ENCODE measurements at places on chromosomes 5 and 9.
A peak's percentile ranks its signal among the peaks of the same experiment; 100 is the strongest.

DNA sequence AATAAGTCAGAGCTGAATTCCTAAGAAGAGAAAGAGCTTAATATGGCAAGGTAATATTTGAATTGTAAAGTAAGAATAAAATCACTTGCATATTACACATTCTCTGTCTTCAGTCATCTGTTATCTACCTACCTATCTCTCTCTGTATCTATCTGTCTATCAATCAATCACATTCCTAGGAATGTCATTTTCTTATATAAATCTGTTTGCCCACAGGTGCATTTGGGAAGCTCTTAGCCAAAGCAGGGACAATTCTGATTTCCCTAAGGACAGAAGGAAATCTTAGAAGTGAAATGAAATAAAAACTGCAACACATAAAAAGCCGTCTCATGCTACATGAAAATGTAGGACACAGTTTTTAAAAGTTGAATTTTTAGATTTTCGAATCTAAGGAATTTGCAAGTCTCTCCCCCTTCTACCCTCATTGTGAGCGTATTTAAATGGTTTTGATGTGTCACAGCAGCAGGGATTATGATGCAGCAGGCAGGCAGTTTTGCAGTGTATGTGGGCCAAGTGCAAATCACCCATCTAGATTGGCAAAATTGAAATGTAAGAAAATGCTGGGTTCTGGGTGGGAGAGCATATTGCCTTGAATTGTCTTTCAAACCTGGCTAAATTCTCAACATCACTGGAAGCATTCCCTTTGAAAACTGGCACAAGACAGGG is 155.7 kb downstream of the ACER2 start:
- no peak for DNase-seq

GRCh38 chr5:87551911-87552310 is 139.2 kb upstream of the CCNH start:
- DNase-seq, result no peak

- peak; percentile 33 for DNase-seq
These were observed 4.6 kb upstream of the TRAF2 start for GRCh38 chr9:136881691-136882108.

DNA sequence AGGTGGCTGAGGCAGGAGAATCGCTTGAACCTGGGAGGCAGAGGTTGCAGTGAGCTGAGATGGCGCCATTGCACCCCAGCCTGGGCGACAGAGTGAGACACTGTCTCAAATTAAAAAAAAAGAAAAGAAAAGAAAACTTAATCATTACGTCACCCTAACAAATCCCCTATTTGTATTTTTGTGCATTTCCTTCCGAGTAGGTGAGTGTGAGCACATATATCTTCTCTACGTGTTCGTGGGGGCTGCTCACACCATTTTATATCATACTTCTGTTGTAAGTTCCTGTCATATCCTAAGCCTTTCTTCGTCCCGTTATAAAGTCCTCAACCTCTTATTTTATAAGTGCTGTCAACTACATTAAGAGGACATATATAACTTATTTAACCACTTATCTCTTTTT is 41.9 kb upstream of the GRHPR start:
- DNase-seq, result no peak

DNA sequence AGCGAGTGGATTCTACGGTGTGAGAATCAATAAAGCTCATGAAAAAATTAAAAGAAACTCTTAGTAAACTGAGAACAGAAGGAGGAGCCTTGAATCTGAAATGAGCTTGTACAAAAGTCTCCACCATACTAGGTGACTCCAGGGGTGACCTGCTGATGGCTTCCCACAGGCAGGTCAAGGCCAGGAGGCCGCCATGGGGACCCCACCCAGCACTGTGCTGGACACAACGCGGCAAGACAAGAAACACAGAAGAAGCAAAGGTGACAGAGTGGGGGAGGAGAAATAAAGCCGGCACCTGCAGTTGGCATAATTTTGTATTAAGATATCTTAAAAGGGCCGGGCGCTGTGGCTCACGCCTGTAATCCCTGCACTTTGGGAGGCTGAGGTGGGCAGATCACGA is 12.1 kb upstream of the SLC6A19 start:
- no peak for DNase-seq

DNA sequence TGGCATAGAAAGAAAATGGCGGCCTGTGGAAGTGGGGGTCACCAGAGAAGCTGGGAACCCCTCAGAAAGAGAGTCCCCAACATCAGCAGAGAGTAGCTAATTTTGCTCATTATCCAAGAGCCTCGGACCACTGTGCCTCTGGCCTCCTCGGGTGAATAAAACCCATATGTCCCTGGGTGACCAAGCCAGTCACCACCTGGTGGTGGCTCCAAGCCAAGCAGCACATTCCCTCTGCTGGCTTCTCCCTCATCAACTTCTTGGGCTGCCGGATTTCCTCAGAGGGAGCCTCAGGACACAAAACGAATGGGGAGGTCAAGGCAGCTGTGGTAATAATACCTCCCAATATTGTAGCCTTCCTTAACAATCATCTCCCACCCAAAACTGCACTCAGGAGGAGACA is 242.5 kb downstream of the NFIB start:
- DNase-seq, result no peak

- DNase-seq, result no peak
These were observed 3.7 kb downstream of the IPPK start for GRCh38 chr9:92666236-92666635.

DNA sequence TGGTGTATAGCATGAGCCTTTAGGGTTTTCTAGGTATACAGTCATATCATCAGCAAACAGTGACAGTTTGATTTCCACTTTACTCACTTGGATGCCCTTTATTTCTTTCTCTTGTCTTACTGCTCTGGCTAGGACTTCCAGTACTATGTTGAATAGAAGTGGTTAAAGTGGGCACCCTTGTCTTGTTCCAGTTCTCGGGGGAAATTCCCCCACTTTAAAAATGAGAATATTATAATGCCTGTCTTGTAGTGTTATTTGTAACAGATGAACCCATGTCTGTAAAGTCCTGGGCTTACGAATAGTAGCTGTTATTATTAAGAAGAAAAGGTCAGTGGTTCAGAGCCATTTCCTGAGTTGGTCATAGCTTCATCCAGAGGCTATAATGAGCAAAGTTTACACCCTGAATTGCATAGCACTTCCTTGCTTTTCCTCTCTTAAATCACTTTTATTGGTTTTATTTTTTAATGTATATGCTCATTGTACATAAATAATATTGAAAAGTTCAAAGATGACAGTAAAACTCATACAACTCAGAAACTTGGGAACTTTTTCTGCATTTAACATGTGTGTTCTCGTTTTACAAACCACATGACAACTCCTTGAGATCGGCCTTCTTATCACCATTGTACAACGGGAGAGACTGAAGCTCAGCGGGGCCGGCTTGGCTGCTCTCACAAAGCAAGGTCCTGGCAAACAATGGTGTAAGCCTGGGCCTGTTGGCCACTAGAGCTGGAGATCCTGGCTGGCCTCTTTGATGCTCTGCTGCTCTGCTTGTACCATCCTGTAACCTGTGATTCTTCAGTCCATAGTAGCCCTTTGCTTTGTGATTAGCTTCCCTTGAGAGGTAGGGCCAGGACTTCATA is 85.2 kb downstream of the CYFIP2 start:
- DNase-seq, result no peak

DNA sequence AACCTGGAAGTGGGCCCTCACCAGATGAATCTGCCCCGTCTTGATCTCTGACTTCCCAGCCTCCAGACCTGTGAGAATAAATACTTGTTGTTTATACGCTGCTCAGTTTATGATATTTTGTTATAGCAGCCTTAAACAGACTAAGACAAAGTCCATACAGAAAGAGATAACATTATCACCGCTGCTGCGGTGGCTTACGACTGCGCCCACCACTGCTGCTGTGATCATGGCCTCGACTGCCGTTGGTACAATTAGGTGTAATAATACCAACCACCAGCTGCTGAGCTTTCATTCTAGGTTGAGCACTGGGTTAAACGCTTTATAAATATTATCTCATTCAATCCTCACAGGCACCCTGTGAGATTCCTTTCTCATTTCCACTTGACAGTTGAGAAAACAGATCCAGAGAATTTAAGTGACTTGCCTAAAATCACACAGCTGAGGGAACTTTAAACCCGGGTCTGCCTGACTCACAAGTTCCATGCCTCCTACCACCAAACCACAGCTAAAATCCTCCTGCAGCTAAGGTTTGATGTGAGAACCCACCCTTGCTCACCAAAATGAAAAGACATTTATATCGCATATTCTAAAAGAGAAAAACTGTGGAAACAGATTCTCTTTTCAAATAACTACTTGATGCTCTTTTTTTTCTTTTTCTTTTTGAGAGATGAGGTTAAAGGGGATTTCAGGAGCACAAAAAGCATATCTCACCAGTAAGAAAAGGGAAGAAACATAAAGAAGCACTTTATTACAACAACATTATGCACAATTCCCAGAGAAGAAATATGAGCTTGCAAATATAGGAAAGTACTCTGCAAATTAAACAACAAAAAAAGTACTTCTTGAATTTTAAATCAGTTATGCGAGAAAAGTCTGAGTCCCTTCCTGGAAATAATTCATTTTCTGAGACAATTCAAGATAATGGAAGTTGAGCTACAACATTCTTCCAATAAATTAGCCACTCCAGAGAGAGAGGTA is 23.9 kb downstream of the GOLM1 start:
- no peak for DNase-seq

- no peak for DNase-seq
These were observed 91.1 kb downstream of the MYO10 start for GRCh38 chr5:16844952-16845351.

GRCh38 chr9:132182314-132183091 is 20.6 kb downstream of the NTNG2 start:
- DNase-seq, result no peak

DNA sequence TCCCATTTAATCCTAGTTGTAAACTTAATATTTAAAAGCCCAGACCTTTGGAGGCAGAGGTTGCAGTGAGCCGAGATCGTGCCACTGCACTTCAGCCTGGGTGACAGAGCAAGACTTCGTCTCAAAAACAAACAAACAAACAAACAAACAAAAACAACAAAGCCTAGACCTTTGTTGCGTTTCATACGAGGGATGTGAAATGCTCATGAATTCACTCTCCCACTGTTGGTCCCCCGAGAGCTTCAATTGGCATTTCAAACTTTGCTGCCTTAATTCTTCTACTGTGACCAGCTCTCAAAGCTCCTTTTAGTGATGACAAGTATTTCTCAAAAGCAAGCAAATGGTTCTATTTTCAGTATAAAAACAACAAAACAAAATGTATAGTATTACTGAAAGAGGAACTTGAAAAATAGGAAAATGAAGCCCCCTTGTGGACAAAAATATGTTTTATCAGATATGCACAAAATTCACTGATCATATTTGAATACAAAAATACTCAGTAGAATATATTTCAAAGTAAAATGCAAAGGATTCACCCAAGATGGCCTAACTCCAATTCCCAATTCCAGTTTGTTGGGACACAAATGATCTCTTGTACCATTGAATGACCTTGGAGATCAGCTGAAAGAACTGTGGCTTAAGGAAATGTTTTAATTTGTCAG is 140.4 kb downstream of the ESM1 start:
- no peak for DNase-seq

DNA sequence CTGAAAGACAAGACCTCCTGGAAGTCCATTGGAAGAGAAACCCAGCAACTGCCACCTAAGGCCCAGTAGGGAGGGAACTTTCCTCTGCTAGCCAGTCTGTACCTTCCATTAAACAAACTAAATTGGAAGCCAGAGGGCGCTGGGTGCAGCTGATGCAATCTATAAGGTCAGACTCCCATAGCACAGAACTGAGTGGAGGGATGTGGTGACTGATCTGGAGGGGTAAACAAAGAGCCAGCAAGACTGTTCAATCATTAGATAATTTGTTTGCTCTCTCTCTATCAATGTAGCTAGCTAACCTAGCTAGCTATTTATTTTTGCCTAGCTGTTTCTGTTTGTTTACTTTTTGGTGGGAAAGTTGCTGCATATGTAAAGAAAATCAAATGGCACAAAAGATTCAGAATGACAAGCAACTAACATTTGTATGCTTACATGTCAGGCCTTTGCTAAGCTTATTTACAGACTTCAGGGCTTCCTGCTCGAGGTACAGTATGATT is 291.8 kb upstream of the DAB2 start:
- DNase-seq, result peak; percentile 15

DNA sequence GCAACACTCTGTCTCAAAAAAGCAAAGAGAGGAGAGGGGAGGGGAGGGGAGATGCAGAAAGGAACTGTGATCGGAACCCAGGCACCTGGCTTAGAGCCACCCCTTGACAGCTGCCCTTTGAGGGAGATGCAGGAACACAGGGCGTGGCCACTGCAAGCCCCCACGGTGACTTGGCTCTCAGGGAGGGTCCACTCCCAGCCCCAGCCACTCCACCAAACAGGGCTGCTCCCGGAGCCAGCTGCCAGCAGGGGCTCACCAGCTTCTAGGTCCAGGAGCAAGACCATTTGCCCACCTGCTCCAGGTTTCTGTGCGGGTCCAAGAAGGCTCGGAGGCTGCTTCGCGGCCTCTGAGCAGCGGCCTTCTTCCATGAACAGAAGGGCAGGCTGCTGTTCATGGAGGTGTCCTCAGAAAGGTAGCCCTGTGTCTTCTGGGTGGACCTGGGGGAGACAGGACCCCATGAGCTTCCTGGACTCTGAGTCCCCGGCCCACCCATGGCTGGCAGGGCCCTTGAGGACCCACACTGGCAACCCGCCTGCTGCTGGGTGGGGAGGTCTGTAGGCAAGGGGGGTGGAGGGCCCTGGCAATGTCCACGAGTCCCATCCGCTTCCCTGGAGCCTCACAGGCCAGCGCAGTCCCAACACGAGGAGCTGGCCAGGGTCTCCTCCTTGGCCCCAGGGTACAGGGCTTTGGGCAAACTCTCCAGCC is 7.9 kb downstream of the C9orf50 start:
- DNase-seq, result no peak

GRCh38 chr9:135698767-135699166 is 514 bp downstream of the SOHLH1 start:
- DNase-seq, result no peak

DNA sequence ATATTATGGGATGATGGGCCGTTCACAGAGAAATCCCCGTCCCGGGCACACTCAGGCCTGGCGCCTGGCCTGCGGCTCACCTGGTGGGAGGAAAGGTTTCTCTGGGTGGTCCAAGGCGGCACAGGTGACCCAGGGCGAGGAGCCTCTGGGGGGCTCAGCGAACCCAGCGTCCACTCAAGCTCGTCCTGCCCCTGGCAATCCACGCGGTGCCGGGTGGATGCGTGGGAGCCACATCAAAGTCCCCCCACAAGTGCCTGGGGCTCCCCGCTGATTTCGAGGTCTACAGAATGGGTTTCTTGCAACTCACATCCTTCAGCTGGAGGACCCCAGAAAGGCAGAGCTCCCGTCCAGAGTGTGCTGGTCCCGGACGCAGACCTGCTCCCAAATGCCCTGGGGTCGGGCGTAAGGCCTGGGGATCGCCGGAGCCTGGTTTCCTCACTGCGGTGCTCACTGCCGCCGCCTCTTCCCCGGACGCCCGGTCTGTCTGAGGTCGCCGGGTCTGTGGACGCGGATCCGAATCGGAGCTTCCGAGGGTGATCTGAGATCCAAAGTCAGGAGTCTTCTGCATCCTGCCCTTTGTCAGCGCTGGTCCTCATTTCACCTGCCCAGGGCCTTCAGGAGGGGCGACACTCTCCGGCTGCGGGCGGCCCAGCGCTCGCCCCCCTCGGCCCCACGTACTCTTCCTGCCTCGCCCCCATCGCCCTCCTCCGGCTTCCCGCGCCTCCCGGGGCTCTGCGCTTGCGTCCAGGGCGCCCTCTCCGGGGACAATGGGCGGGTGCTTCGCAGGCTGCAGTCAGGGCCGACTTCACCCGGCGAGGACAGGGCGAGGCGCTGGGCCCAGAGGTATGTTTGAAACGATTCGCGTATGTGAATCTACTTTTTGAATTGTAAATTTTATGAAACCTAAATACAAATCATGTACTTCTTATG is 20.0 kb upstream of the RUFY1 start:
- peak; percentile 38 for DNase-seq

- no peak for DNase-seq
These were observed 34.9 kb upstream of the FOXI1 start for GRCh38 chr5:170070556-170071412.

GRCh38 chr9:16029046-16029615 is 476.3 kb downstream of the CCDC171 start:
- no peak for DNase-seq

Data from stimulated activated naive CD4-positive, alpha-beta T cell treated with Interleukin-2 at 50 U/mL for 16 hours (primary cell).